Stimulated activated CD4-positive, alpha-beta T cell treated with anti-CD3 and anti-CD28 coated beads, Interleukin-1b, Interleukin-23, amount 100 ng/mL, for 48 hours (primary cell): ENCODE measurements at places on chromosomes 13 and 19.

DNA sequence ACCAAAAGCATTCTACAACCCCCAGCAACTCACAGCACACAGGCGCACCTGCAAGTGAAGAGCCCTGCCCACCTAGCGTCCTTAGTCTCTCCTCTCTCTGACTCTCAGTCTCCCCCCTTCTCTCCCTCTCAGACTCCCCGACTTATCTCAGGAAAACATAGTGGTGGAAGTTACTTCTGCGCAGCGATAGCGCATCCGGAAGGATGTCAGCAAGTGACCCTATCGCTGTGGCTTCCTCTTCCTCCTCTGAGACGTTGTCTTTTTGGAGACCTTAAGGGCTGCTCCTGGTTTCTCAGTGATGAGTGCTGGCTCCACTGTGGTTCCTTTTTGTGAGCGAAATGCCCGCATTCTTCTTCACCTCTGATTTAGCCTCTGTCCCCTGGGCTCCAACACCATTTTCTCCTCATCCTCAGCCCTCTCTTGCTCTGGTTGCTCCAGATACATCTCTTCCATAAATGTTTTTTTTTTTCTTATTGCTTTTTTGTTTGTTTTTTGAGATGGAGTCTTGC is 1.4 kb upstream of the YIF1B start:
- DNase-seq: no peak

- no peak for DNase-seq
Observed at GRCh38 chr13:46332772-46333171, 54.3 kb downstream of the RUBCNL start.

DNA sequence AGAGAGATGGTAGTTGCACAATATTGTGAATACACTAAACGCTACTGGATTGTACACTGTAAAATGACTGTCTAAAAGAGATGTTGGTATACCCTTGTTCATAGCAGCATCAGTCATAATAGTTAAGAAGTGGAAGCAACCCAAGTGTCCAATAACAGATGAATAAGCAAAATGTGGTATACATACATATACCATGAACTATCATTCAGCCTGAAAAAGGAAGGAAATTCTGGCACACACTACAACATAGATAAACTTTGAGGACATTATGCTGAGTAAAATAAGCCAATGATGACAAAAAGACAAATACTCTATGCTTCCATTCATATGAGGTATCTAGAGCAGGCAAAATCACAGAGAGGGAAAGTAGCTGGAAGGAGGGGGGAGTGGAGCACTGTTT is 16.0 kb downstream of the DZIP1 start:
- no peak for DNase-seq

GRCh38 chr13:71355010-71355409 is 512.0 kb downstream of the DACH1 start:
- DNase-seq: no peak

DNA sequence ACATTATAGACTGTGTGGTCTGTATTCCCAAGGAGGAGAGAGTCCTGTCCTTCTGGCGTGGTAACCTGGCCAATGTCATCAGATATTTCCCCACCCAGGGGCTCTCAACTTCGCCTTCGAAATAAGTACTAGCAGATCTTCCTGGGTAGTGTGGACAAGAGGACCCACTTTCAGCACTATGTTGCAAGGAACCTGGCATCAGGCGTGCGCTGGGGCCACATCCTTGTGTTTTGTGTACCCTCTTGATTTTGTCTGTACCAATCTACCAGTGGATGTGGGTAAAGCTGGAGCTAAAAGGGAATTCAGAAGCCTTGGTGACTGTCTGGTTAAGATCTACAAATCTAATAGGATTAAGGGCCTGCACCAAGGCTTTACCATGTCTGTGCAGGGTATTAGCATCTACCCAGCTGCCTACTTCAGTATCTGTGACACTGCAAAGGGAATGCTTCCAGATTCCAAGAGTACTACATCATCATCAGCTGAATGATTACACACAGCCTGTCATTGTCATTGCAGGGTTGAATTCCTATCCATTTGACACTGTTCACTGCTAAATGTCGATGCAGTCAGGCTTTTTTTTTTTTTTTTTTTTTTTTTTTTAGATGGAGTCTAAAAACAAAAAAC is 148.0 kb downstream of the PRR20E start:
- DNase-seq: no peak

DNA sequence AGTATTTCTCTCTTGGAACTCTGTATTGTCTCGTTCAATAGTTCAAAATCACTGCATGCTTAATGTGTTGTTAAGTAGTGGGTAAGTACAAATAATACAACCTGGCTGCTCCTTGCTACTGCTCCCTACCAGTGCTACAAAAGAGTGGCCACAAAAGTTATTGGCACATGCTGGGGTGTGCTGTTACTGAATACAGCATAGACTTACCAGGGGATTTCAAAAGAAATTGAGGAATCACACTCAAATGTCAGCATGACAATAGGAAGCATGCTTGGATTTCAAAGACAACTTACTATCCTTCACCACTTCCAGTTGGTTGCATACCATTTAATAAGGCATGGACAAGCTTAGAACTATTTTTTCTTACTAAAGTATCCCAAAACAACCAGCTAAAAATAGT is 1041.3 kb upstream of the SPRY2 start:
- no peak for DNase-seq

- DNase-seq: no peak
Observed at GRCh38 chr13:53411463-53411862, 382.9 kb downstream of the OLFM4 start.

DNA sequence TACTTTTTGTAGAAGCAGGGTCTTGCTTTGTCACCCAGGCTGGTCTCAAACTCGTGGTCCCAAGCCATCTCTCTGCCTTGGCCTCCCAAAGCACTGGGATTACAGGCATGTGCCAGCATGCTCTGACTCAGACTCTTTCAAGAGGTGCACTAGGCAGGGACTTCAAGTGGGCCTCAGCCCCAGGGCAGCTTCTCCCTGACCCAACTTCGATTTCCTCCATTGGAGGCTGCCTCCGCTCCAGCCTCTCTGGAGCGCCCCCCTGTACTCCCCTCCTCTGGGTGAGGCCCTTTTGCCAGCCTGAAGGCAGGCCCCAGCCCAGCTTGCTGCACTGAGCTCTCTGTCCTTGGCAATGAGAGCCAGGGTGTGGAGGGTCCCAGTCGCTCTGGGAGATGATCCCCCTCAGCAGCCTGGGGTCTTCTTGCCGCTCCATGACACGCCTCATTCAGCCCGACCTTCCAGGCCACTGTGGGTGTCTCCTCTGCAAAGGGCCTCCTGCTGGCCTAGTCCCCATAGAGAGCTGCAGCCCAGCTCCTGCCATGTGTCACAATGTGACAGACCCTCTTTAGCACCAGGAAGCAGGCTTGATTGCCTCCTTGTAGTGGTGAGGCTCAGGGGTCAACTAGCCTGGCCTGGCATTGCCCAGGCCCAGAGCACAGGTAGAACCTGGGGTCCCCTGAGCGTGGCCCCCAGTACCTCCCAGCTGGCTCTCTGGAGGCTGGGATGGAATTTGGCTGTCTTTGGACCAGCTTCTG is 16.4 kb downstream of the CARM1 start:
- no peak for DNase-seq

DNA sequence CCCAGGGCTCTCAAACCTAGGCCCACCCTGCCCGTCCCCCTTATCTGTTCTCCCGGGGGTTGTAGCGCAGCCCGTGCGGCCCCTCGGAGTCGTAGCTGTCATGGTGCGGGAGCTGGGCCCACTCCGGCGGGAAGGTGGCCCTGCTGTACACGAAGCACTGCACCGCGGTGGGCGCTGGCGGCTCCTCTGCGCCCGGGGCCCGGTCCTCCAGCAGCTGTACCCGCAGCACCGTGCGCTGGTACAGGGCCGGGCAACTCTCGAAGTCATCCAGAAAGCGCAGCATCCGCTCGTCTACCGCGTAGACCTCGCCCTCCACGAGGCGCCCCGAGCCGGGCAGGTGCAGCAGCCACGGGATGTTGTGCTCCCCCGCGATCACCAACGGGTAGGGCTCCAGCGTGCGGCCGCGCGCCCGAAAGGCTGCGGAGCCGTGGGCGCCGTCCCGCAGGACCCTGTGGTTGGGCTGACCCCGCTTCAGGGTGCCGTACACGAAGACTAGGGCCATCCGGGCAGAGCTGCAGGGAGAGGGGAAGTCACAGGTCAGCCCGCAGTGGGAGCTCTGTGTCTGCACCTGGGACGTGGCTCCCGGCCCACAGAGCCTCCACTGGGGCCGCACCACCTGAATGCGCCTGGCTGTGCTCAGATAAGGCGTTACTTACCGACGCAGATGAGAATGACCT is 56.4 kb downstream of the GGACT start:
- DNase-seq: no peak

GRCh38 chr19:47071731-47072130 is 23.3 kb upstream of the TMEM160 start:
- no peak for DNase-seq
